Osteoblast (primary cell): ENCODE measurements at places on chromosomes 6 and 20. TPM values are rescaled to one million over a fixed set of nuclear protein-coding genes. Genes with fewer than 3 reads are reported as not detected.

The MEP1A gene
- not detected in 2 replicates for total RNA-seq

The DEFB124 gene
- total RNA-seq, result not detected in 2 replicates

The COL20A1 gene
- not detected in 2 replicates for total RNA-seq

The CYP39A1 gene
- total RNA-seq, result 4.1 and 4.3 TPM in 2 replicates

The HDGFL1 gene
- total RNA-seq, result not detected in 2 replicates

The SIM1 gene
- total RNA-seq, result under 0.01 and 0.36 TPM in 2 replicates

The IL22RA2 gene
- not detected in 2 replicates for total RNA-seq

The PRSS16 gene
- not detected in 2 replicates for total RNA-seq

The NHLRC1 gene
- 2.4 and 2.9 TPM in 2 replicates for total RNA-seq

The SMAP1 gene
- 33.7 and 37.7 TPM in 2 replicates for total RNA-seq

The KCNQ5 gene
- total RNA-seq, result 4.0 and 8.5 TPM in 2 replicates

The TCP1 gene
- 170 and 174 TPM in 2 replicates for total RNA-seq

The THBS2 gene
- total RNA-seq, result 1,102 and 1,498 TPM in 2 replicates
